ENCODE measurements at places on chromosomes 3 and 15. TPM values are rescaled to one million over a fixed set of nuclear protein-coding genes. Genes with fewer than 3 reads are reported as not detected.

The ABHD6 gene
- total RNA-seq: 4.4 TPM

The IL16 gene
- 6.4 TPM for total RNA-seq

The C3orf22 gene
- not detected for total RNA-seq

The ATP1B3 gene
- 57.0 TPM for total RNA-seq

The ISLR gene
- 259 TPM for total RNA-seq

The BFSP2 gene
- not detected for total RNA-seq

The IFT57 gene
- 32.9 TPM for total RNA-seq

Data from cardiac ventricle fibroblast (primary cell).